ENCODE measurements at places on chromosomes 16 and 17.
A peak's percentile ranks its signal among the peaks of the same experiment; 100 is the strongest.

DNA sequence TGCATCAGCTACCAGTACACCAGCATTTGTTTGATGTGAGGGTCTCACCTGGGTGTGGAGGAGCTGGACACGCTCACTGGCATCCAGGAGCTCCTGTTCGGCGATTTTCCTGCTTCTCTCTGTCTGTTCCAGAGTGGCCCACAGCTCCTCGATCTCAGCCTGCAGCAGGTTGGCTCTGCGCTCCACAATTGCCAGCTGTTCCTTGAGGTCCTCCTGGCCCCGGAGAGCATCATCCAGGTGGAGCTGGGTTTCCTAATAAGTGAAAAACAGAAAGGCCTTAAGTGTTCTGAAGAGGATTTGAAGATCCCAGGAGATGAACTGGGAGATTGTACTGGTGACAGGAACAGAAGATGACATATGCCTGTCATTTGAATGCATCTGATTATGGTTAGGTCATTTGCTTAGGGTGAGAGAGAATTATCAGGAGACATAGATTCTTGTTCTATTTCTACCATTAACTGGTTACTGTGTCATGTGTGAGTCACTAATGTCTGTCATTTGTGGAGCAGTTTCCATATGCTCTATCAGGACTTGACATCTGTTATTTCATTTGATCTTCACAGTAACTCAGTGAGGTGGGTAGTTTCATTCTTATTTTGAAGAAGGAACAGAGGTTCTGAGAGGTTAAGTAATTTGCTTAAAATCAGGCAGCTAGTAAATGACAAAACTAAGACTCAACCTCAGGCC is 21.5 kb upstream of the MYH13 start:
- no peak for DNase-seq

- peak; percentile 42 for DNase-seq
Observed at GRCh38 chr17:78355701-78356100, 4.2 kb downstream of the SOCS3 start.

DNA sequence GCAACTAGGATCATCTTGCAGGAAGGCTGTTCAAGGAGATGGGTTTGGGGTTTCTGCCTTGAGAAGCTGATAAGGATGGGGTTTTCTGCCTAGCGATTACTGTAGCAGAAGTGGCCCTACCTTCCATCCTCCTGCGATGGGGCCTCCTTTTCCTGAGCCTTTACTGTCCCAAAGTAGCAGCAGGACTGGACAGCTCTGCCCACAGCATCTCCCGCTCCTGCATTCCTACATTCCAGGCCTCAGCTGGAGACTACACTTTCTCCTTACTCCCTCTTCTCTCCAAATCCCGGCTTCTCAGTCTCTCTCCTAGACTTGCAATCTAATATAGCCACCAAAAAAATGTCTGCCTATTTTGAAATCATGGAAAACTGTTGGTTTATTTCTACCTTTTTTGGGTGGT is 355.4 kb downstream of the CA10 start:
- no peak for DNase-seq

DNA sequence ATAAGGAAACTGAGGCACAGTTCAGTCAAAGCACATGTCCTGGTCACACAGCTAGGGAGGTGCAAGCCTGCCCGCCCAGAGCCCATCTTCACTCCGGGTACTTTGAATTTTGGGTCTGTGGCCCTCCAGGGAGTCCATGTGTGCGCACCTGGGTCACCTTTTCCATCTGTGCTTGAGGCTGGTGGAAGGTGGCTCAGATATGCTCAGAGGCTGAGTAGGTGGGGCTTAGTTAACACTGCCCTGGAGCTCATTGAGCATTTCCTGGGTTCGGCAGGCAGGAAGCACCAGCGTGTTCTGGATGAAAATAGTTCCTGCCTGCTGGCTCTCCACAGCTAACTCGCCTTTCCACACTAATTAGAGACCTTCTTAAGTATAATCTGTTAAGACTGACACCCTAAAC is 19.2 kb downstream of the FAM234A start:
- no peak for DNase-seq

DNA sequence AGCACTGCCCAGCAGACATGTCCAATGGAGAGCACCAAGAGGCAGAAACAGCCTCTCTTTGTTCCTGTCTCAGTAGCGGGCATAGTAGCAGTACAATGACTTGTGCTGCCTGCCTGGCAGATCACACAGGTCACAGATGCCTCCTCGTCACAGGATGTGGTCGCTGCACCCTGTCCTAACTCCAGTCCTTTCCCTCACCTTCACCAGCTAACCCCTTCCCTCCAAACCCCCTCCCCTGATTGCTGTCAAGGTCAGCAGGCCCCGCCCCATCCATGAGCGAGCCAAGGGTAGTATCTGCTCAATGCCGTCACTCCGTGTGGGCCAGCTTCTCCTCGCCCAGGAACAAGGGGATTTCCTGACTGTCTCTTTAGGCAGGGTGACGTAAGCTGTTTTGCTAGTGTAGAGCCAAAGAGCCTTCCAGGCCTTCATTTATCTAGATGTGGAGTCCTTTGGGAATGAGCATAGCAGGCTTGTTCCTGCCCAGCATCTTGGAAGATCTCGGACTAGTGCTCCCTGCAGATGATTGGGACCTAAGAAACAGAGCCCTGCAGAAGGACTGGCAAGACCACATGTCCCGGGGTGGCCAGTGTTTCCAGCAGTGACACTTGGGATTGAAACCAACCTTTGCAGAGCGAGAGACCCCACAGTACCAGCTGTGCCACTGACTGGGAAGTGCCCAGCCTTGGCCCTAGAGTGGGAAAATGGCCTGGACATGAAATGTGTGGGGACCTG is 75.9 kb upstream of the TNRC6C start:
- peak; percentile 90 for DNase-seq

- DNase-seq, result no peak
Observed at GRCh38 chr17:41211845-41212466, 14.5 kb upstream of the KRTAP9-2 start.

DNA sequence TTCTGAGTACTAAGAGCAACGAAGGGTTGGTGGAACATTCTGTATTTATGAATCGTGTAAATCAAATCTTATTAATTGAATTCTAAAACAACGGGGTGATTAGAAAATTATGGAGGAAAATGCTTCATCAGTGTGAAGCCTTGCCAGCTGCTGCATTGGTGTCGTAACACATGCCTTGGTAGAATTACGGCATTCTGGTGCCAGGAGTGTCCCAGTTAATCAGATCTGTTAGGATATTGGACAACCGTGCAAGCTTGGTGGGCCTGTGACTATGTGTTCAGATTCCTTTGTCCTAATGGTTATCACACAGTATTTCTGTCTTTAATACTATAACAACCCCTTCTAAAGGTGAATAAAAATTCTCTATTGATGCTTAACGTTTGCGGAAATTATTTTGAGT is 44.2 kb upstream of the TANC2 start:
- no peak for DNase-seq

- no peak for DNase-seq
Observed at GRCh38 chr17:50590946-50591737, 30.6 kb downstream of the CACNA1G start.

DNA sequence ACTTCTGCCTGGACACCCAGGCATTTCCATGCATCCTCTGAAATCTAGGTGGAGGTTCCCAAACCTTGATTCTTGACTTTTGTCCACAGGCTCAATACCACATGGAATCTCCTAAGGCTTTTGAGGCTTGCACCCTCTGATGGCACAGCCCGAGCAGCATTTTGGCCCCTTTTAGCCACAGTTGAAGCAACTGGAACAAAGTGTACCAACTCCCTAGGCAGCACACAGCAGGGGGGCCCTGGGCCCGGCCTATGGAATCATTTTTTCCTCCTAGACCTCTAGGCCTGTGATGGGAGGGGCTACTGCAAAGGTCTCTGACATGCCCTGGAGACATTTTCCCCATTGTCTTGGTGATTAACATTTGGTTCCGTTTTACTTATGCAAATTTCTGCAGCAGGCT is 32.0 kb downstream of the ABCC1 start:
- DNase-seq, result no peak

- no peak for DNase-seq
Observed at GRCh38 chr16:69371564-69371963, 14.2 kb downstream of the TERF2 start.

GRCh38 chr17:29645515-29646051 is 22.9 kb upstream of the CORO6 start:
- peak; percentile 96 for DNase-seq

DNA sequence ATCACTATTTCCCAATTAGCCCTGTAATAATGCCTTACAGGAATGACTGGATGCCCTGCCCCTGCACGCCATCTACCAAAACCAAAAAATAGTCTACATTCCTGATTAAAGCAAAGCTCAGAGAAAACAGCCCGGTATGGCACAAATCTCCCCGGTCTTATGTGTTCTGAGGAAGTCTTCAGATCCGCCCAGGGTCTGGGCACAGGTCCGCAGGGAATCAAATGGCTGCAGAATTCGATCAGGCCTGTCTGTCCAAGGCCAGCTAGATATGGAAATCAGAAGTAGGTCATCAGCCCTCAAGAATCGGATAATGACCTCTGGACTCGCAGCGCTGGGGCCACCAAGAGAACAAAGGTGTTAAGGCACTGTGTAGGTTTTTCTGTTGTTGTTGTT is 171.0 kb downstream of the ZFHX3 start:
- DNase-seq, result peak; percentile 26

- DNase-seq, result peak; percentile 42
Observed at GRCh38 chr16:80583466-80583865, 42.7 kb downstream of the DYNLRB2 start.

DNA sequence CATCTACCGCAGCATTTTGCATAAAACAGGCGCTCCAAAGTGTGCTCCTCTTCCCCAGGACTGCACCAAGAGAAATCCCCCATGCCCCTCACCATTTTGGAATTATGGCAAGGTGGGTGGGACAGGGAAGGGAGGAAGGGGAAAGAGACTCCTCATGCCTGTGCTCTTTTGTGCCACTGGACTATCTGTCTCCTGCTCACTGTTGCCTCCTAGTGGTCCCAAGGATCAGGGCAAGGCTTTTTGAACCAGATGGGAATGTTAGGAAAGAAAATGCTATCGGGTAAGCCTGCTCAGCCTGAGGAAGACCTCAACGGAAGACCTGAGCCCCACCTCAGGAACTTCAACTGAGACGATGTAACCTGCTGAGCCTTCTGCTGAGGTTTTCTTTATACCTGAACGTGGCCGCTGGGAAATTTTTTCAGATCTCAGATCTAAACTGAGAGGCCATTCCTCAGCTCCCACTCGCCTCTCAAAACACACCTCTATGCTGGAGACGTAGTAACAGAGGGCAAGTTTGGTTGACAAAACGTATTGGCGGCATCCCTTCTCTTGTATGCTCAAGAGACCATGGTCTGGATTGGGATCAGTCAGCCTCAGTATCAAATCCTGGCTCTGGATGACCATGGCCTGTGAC is 58.3 kb downstream of the SPACA3 start:
- peak; percentile 62 for DNase-seq

DNA sequence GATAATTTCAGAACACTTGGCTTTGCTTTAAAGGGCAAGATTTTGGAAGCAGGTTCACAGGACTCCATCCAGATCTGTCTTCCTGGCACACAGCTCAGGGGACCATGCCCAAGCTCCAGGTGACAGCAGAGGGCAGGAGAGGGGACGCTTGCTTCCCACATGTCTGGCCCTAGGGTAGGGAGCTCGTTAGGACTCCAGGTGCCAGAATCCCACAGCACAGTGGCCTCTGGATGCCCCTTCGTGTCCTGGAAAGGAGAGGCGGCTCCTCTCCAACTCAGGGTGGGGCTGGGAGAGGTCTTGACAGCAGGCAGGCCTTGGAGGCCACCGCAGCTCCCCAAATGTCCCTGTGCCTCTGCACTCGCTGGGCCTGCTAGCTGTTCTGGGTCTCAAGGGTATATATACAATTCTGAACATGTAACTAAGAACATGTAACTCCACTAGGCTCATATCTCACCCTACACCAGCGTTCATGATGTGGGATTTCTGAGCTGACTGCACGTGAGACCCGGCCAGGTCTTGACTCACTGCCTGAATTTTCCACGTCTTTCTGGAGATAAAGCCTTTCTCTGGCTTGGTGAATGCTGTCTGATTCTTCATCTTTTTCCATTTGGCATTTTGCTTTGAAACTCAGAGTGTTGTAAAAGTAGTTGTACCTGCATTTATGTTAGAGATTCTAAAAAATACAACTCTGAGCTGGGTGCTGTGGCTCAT is 52.8 kb downstream of the MARCHF10 start:
- peak; percentile 53 for DNase-seq

DNA sequence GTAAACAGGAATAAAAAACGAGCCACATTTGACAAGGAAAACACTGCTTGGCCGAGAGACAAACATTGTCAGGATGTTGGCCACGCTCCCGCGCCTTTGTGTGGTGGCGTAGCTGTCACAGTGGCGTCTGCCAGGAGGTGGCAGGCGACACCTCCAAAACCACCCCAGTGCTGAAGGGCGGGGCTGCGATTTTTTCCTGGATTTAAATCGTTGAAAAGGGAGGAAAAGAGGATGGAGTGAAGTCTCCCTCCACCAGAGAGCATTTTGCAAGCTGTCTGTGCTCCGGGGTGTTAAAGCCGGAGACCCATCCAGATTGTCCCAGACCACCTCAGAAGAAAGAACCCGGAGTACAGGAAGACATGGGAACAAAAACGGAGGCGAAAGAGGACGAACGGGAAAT is 12.7 kb downstream of the MRM3 start:
- DNase-seq, result peak; percentile 76

DNA sequence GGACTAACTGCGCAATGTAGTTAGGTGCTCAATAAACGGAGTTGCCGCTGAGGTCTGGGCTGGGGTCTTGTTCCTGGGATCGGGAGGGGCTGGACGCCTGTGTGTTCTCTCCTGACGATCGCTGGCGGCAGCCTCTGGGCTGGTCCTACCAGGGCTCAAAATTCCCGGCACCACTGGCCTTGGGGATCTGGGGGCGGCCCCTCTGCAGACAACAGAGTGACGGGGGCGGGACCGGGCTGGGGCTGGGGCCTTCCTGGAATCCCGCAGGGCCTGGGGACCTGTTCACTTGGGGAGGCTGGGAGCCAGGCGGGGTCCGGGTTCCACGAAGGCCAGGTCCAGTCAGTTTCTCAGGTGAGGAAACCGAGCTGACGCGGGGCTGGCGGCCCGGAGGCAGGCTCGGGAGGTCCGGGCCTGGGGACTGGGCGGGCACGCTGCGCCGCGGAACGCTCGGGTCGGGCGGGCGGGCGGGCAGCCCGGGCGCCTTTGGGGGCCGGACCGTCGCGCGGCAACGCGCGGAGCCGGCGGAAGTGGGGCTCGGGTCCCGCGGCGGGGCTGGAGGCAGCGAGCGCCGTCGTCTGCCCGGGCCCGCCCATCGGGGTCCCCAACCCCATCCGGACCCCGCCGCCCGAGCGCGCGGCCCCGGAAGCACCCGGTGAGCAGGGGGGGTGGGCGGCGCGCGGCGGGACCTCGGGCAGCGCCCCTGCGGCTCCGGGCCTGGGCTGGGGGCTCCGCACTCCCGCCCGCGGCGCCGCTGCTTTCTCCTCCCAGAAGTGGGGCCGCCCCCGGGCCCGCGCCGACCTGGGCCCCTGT is at the start of gene PIGQ:
PIGQ (plus strand) TSS at position 524 of the 810 bp plus-strand sequence. CDS start 4,107 bp downstream, outside the sequence.
- DNase-seq, result peak; percentile 64
